Vein endothelial cell (primary cell): ENCODE measurements at places on chromosomes 4 and X. TPM values are rescaled to one million over a fixed set of nuclear protein-coding genes. Genes with fewer than 3 reads are reported as not detected.

Gene CFAP299
- total RNA-seq, result not detected in 2 replicates

Gene OPRPN
- not detected in 2 replicates for total RNA-seq

Gene PPP2R3B
- total RNA-seq, result 15.0 and 24.8 TPM in 2 replicates

Gene CTAG1B
- total RNA-seq, result not detected in 2 replicates

Gene DUX4
- not detected in 2 replicates for total RNA-seq

Gene SCML2
- total RNA-seq, result 0.98 and 1.4 TPM in 2 replicates

Gene KLHL2
- 20.1 and 20.9 TPM in 2 replicates for total RNA-seq

Gene RWDD4
- 13.7 and 19.2 TPM in 2 replicates for total RNA-seq

Gene TMEM255A
- not detected in 2 replicates for total RNA-seq

Gene NDST4
- not detected in 2 replicates for total RNA-seq

Gene IL9R
- total RNA-seq, result 0.10 TPM in 1 of 2 replicates, not detected in the other

Gene C4orf36
- 0.33 and 0.57 TPM in 2 replicates for total RNA-seq

Gene ADH6
- total RNA-seq, result not detected in 2 replicates

Gene ASB9
- total RNA-seq, result 9.1 and 14.2 TPM in 2 replicates

Gene FAM9B
- not detected in 2 replicates for total RNA-seq

Gene UNC5C
- total RNA-seq, result 0.29 and 1.3 TPM in 2 replicates

Gene NLGN4X
- total RNA-seq, result not detected in 2 replicates

Gene PNCK
- not detected in 2 replicates for total RNA-seq

Gene PPP1R2C
- not detected in 2 replicates for total RNA-seq

Gene SPRY1
- total RNA-seq, result 42.9 and 49.3 TPM in 2 replicates

Gene PROM1
- total RNA-seq, result 0.10 TPM in 1 of 2 replicates, not detected in the other

Gene S100G
- total RNA-seq, result not detected in 2 replicates

Gene NUP62CL
- not detected in 2 replicates for total RNA-seq

Gene HNRNPD
- 25.5 and 37.1 TPM in 2 replicates for total RNA-seq

Gene NXF2B
- total RNA-seq, result not detected in 2 replicates

Gene FAT4
- total RNA-seq, result 74.2 and 94.7 TPM in 2 replicates

Gene SPANXD
- total RNA-seq, result not detected in 2 replicates

Gene ZXDA
- total RNA-seq, result 14.4 and 14.8 TPM in 2 replicates

Gene GLRA2
- not detected in 2 replicates for total RNA-seq

Gene FRMPD3
- total RNA-seq, result not detected in 2 replicates

Gene BEND2
- total RNA-seq, result not detected in 2 replicates

Gene CC2D2A
- 16.3 and 24.7 TPM in 2 replicates for total RNA-seq

Gene CCKAR
- not detected in 2 replicates for total RNA-seq
